ENCODE measurements at places on chromosomes 7 and 10. TPM values are rescaled to one million over a fixed set of nuclear protein-coding genes. Genes with fewer than 3 reads are reported as not detected.

- no peak overlapping the region for H3K27ac ChIP-seq
- no peak overlapping the region for H3K4me3 ChIP-seq
- H3K4me1 ChIP-seq: no peaks in the 10 kb centered on the region
Observed at GRCh38 chr10:69712342-69712741, 82.3 kb downstream of the FAM241B start.

GRCh38 chr10:124006526-124006925, 86.9 kb downstream of the CHST15 start:
- peaks cover 8% of the 10 kb centered on the region for H3K36me3 ChIP-seq
- no peak overlapping the region for H3K4me3 ChIP-seq
- H3K27ac ChIP-seq: no peak overlapping the region
- H3K27me3 ChIP-seq: no peaks in the 10 kb centered on the region

DNA sequence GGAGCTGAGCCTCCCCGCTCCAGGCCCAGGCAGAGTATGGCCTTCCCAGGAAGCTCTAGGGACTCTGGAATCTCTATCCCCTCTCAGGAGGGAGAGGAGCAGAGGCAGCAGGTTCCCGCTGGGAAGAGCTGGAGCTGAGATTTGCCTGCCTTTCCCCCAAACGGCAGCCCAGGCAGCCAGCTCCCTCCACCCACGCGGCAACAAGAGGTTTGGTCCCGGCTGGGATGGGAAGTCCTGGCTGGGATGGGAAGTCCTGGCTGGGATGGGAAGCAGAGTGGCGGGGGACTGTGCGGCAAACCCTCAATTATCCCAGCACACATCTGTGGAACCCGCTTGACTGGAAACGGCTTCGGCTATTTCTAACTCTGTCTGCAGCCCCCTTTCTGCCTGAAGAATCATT, 223.0 kb downstream of the ELFN1 start:
- H3K27ac ChIP-seq: no peak overlapping the region
- no peaks in the 10 kb centered on the region for H3K4me1 ChIP-seq
- H3K36me3 ChIP-seq: no peaks in the 10 kb centered on the region
- no peak overlapping the region for H3K4me3 ChIP-seq
- no peak for DNase-seq
- no peaks in the 10 kb centered on the region for H3K27me3 ChIP-seq

- no peaks in the 10 kb centered on the region for H3K4me1 ChIP-seq
- peaks cover 36% of the 10 kb centered on the region for H3K27me3 ChIP-seq
- H3K4me3 ChIP-seq: no peak within 1 kb of the TSS
- no peak within 1 kb of the TSS for H3K27ac ChIP-seq
- DNase-seq: no peak
Observed at GRCh38 chr10:133336577-133337369, at the start of gene CALY. TSS of gene CALY (minus strand) at chr10:133336896. CDS start at chr10:133328989, 7,907 bp downstream.

DNA sequence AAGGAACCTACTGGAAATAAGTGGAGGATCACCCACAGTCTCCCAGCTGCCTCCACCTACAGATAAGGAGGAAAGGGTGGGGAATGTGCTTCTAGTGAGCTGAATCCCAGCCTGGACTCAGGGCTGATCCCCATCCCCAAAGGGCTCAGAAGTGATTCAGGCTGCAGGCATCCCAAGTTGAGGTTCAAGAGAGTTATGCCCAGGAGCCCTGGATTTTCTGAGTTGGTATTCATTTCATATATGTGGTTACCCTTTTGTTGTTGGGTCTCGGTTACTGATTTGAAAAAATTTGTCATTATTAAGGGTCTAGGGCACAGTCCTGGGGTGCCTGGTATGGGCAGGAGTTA, 30.0 kb upstream of the SRGN start:
- DNase-seq: no peak
- H3K4me3 ChIP-seq: no peak overlapping the region
- peaks cover 48% of the 10 kb centered on the region for H3K4me1 ChIP-seq
- peak overlapping the region; percentile 57 for H3K27ac ChIP-seq

The MYL7 gene
- total RNA-seq: not detected

The CDCA7L gene
- 91.6 TPM for total RNA-seq

The IFIT1B gene
- not detected for total RNA-seq

The FANK1 gene
- 1.4 TPM for total RNA-seq

The LLCFC1 gene
- total RNA-seq: not detected
